ENCODE measurements at places on chromosomes 2 and 18.

GRCh38 chr2:128180031-128180430 lies 89.0 kb downstream of the UGGT1 start:
- DNase-seq, result no peak

GRCh38 chr18:48310999-48311398 lies 98.2 kb downstream of the ZBTB7C start:
- no peak for DNase-seq

GRCh38 chr2:152407806-152408205 lies 72.8 kb downstream of the FMNL2 start:
- DNase-seq, result no peak

- no peak for DNase-seq
These were observed 12.4 kb downstream of the COPS8 start for GRCh38 chr2:237097911-237098702.

- DNase-seq, result no peak
These were observed 539.4 kb upstream of the TNP1 start for GRCh38 chr2:217399291-217399690.

GRCh38 chr2:196187898-196188458 lies 16.6 kb upstream of the STK17B start:
- no peak for DNase-seq

GRCh38 chr18:74068296-74068695 lies 79.3 kb downstream of the FBXO15 start:
- DNase-seq, result no peak

GRCh38 chr2:25684577-25685473 lies 11.4 kb upstream of the DTNB start:
- no peak for DNase-seq

GRCh38 chr18:8904316-8904715 lies 198.2 kb upstream of the NDUFV2 start:
- no peak for DNase-seq

GRCh38 chr2:217990791-217991465 lies 11.9 kb downstream of the TNS1 start:
- no peak for DNase-seq
